ENCODE measurements at places on chromosomes 3 and 15.

DNA sequence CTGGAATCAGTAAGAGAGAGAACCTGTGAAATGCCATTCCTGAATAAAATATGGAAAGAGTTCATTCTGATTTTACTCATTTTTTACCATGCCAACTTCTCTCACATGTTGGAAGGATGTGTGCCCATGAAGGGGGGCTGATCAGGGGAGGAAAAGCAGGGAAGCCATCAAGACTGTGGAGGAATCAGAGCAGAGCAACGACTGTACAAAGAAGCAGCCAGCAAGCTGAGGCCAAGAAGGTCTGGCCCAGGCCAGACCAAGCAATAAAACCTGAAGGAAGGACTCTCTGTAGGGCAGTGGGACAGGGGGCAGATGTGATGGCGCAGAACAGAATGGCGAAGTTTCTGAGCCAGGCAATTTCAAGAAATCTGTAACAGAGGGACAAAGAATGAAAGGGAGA is 24.0 kb upstream of the ARNT2 start:
- no peak for DNase-seq

DNA sequence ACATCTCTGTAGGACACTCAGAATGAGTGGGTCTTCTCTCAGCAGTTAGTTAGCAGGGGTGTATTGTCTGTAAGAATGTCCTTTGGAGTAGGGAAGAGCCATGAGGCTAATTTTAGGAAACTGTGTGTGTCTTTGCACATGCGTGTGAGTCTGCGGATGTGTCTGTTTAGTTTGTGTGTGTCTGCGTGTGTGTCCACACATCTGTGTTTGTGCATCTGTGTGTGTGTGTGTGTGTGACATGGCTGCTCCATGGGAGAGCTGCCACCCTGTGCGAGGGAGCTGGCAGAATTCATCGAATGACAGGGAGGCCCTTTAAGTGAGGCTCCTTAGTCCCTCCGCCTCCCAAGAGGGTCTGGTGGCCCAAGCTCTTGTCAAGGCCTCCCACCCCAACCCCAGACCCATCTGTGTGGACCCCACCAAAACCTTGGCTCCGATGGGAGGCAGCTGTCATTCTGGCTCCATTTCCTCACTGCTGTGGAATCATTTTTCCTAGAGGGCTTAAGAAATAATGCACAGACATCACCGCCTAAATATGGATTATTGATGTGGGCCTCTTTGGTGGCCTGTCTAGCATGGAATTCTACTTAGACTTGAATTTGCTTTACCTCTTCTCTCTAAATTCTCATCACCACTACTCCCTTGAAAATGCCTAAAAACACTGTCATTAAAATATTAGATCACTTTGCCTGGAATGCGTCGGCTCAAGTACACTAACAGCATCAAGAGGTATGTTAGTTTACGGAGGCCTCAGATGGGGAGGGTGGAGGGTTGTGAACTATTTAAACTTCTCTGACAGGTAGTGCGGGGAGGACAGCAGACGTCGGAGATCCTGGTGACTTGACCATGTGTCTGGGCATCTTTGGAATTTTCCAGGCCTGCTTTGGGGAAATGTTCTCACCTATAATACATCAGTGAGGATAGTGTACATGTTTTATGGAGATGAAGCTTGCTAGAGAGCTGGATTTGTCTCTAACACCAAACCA is 9.4 kb downstream of the ESYT3 start:
- no peak for DNase-seq

- DNase-seq: no peak
These were observed 120.1 kb upstream of the WNT5A start for GRCh38 chr3:55607175-55607574.

DNA sequence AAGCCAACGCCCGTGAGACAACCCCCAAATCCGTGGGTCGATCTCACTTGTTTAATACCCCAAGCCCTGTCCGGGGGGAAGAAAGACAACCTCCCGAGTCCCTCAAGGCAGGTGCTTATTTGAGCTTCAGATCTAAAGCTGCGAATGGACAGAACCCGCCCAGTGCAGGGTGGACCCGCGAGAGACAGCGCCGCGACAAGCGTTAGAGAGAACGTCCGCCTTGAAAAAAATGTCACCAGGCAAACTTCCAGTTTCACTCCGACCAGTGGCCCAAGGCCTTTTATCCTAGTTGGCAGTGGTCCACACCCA is 740 bp upstream of the OXSR1 start:
- no peak for DNase-seq

GRCh38 chr3:9047452-9048346 is 84.4 kb upstream of the RAD18 start:
- no peak for DNase-seq

- no peak for DNase-seq
These were observed 63.0 kb downstream of the CYP11A1 start for GRCh38 chr15:74304431-74304830.

GRCh38 chr15:85878828-85879225 is 84.1 kb upstream of the KLHL25 start:
- no peak for DNase-seq

GRCh38 chr3:110544730-110545129 is 526.9 kb upstream of the NECTIN3 start:
- no peak for DNase-seq

DNA sequence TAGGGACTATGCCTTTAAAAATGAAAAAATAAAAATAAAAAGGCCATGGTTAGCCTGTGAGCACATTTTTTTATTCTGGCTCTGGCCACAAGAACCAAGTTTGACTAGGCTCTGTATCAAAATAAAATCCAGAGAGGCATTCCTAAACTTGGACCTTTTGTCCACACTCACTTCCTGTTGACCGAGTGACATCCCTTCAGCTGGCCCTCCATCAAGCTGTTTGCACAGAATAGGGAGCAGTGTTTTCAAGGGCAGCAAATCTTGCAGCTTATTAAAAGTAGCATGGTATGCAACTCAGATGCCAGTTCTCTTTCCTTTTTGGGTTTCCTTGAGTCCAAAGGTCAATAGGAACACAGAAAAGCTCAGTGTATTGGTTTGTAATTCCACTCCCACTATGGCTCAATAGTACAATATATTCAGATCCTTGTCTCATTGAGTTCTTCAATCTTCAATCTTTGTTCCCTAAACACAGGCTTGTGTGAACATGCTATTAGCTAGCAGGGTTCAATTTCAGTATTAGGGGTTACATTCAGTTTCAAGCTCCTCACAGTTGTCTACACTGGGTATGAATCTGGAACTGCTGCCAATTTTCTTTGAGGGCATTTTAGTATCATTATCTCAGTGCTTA is 244.5 kb downstream of the RBMS3 start:
- DNase-seq: peak; percentile 76

- no peak for DNase-seq
These were observed 150.3 kb upstream of the TSPAN3 start for GRCh38 chr15:77221174-77221573.

DNA sequence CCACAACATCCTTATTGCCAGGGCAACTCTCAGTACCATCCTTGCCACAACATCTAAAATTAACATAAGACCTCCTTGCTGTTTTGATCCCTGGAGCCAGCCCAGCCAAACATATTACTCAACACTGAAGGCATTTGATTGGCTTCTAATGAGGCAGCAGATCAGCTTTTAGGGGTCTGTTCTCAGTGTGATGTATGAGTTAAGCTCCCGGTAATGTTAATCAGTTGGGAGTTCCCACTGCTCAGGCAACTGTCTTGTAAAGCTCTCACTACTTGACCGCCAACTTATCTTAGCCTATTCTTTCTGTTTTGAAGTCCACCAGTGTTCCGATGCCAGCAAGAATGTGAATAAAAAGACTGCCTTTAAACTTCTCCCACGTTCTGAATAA is 158.9 kb downstream of the FOXB1 start:
- no peak for DNase-seq

- no peak for DNase-seq
These were observed 98.8 kb downstream of the SH3GL3 start for GRCh38 chr15:83545804-83546511.

- DNase-seq: peak; percentile 97
These were observed 75.0 kb downstream of the PEX5L start for GRCh38 chr3:179961703-179962078.
